ENCODE measurements at places on chromosomes 7 and 10.

GRCh38 chr10:100109670-100110069 lies 28.0 kb upstream of the CPN1 start:
- no peak for DNase-seq

- no peak for DNase-seq
Observed at GRCh38 chr10:69769395-69769992, 32.2 kb upstream of the COL13A1 start.

DNA sequence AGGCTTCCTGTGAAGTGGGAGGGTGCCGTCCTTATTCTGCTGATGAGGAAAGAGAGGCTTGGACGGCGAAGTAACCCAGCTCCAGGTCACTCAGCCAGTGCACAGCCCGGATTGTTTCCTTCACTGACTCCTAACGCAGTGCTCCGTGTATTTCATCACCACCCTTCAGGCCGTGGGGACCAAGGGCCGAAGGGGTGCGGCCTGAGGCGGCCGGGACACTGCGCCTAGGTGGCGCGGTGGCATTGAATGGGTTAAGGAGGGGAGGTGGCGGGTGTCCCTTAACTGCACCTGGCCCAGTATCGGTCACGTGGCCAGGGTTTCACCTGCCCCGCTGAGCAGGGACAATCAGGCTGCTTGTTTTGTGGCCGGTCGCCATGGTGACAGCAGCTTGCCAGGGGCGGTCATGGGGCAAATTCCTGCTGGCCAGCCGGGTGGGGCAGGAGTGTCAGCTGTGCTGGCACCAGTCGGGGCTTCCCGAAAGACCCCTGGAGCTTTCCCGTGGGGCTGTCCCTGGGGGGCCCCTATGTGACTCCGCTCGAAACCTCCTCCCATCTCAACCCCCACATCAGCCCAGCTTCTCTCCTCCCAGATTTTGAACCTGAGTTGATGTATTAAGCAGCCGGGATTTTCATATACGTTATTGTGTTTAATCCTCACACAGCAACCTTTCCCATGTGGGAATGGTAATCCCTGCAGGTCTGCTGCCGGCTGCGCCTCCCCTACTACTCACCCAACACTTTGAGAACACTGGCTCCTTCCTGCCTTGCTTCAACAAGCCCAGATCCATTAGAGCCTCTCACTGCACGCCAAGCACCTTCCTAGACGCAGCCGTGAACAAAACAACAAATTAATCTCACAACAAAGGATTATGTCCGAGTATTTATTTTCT lies 4.4 kb upstream of the ABHD11 start:
- no peak for DNase-seq

DNA sequence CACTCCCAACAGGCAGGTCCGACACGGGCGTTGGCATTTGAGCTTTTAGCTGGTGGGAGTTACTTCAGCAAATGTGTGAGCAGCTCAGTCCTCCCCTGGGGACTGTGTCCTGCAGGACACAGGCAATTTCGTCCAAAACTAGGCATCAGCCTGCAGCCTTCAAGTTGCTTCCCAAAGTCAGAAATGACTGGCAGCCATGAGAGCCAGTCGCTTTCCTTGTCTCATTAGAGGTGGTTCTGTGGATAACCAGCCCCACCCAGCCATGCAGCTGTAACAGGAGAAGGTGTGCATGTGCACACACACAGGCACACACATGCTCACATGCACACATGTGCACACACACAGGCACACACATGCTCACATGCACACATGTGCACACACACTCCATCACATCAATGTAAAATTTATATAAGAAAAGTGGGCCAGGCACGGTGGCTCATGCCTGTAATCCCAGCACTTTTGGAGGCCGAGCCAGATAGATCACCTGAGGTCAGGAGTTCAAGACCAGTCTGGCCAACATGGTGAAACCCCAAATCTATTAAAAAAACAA lies 138.8 kb upstream of the TCERG1L start:
- no peak for DNase-seq

DNA sequence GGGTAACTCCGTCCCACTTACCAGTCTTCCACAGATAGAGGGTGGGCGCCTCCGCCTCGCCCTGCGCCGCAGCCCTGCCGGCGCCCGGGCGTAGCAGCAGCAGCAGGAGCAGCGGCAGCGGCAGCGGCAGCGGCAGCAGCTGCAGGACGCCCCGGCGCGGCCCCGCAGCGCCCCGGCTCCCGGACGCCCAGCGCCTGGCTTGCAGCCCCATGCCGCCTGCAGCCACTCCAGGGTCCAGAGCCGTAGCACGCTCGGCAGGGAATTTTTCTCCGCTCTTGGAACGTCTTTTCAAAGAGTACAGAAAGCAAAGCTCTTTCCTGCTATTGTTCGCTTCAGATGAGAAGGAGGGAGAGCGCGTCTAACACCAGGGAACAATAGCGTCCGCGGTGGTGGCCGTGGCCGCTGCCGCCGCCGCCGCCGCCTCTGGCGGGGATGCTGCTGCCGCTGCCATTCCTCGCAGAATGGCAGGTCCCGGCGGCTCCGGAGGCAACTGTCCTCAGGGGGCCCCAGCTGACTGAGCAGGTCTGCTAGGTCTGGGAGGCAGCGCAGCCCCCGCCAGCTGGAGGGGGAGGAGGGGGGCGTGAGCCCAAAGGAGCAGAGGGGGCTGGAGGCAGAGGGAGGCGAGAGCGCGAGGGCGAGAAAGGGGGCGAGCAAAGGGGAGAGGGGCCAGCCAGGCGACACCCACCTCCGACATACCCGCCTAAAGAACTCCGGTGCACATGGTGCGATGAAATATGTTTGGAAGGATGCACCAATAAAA lies at the start of gene THSD7A:
Gene THSD7A (minus strand): TSS at position 463 of the 760 bp plus-strand sequence. CDS start 252 bp downstream, at position 211.
- DNase-seq: no peak

- DNase-seq: no peak
Observed at GRCh38 chr10:53978301-53978700, 822.7 kb downstream of the PCDH15 start.

DNA sequence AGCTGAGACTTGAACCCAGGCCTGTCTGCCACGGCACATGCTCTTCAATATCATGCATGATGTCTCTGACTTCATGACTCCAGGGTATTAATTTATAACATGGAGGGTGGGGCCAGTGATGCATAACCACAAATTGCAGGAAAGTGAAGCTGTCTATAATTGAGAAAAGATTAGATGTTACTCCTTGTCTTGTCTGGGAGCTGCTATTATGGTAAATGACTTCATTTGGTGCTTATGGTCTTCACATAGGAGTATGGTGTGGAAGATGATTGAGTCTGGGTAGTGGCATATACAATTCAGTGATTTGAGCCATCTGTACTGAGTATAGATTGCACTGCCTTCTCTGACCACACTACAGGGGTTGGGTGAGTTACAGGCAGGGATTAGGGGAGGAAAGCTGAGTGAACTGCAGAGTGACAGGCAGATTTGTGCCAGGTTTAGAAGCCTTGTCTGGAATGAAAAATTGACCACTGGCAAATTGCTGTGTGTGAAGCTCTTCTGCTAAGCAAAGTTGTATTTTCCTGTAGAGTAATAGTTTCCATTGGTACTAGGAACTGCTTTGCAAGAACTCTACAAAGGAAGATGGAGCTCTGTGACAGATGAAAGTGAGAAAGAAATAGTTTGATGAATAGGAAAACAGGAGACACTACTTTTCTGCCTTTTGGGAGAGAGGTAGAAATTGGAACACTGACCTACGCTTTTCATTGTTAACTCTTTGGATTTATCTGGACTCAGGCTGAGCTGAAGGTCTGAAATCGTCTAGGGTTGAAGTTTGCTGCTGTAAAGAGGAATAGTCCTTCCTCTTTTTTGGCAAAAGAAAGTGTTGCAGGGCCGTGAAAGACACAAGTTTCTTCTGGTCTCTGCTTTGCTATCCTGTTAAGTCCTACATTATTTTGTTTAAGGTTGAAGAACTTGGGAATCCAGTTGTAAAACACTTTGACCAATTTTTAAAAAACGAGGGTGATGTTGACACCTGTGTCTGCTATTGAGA lies 2.7 kb downstream of the SND1 start:
- DNase-seq: no peak

- no peak for DNase-seq
Observed at GRCh38 chr10:117896517-117896916, 150.2 kb downstream of the RAB11FIP2 start.

- no peak for DNase-seq
Observed at GRCh38 chr7:17915168-17915567, 25.1 kb downstream of the SNX13 start.

DNA sequence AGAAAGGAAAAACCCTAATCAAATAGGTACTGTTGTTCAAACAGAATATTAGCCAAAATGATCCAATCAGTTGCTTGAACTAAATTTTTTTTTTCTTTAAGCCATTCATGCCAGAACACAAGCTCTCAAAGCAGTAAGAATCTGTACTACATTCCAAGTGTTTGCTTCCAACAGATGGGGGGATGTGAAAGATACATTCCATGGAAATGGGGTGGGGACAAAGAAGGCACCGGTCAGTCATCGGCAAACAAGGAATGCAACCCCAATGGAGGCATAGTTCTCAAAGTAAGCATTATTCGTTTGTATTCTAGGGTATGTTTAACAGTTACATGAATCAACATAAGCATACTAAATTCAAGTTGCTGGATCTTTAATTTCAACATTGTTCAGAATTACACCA lies 32.5 kb downstream of the C10orf143 start:
- no peak for DNase-seq

DNA sequence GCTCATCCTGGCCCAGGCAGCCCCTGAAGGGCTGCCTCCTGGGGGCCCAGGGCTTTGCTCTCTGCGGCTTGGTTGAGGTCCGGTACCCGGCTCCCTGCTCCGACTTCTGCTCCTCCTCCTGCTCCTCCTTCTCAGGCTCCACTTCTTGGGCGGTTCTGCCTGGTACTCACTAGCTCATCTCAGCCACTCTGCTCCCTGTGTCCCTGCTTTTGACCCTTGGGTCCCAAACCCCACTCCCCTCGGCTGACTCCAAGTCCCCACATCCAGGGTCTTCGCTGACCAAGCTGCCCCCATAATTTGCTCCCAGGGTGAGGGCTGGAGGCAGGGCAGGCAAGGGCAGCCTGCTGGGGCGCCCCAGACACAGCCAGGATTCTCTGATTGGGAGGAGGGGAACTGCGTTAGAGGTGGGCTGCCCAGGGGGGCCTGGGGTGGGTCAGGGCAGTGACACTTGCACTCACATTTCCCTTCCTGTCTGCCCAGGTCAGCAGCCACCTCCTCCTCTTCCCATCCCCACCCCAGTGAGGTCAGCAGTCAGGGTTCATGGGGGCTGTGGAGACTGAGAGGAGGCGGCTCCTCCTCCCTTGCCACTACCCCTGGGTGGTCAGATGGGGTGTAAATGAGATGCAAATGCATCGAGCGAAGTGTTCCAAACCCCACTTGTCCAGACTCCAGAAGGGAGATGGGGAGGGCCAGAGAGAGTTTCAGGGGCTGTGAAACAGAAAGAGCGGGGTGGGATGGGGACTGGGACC lies 2.2 kb downstream of the SMARCD3 start:
- no peak for DNase-seq

All from activated CD8-positive, alpha-beta memory T cell treated with anti-CD3 and anti-CD28 coated beads for 4 hours (primary cell).